Stomach (tissue), 19 donors: ENCODE measurements at places on chromosomes 6 and 20. TPM values are rescaled to one million over a fixed set of nuclear protein-coding genes. Genes with fewer than 3 reads are reported as not detected.

- DNase-seq = peak; percentile 89
These were observed 664 bp upstream of the BAG6 start for GRCh38 chr6:31652925-31653724.

GRCh38 chr6:22888163-22888752 is 318.9 kb downstream of the HDGFL1 start:
- no peak for DNase-seq

DNA sequence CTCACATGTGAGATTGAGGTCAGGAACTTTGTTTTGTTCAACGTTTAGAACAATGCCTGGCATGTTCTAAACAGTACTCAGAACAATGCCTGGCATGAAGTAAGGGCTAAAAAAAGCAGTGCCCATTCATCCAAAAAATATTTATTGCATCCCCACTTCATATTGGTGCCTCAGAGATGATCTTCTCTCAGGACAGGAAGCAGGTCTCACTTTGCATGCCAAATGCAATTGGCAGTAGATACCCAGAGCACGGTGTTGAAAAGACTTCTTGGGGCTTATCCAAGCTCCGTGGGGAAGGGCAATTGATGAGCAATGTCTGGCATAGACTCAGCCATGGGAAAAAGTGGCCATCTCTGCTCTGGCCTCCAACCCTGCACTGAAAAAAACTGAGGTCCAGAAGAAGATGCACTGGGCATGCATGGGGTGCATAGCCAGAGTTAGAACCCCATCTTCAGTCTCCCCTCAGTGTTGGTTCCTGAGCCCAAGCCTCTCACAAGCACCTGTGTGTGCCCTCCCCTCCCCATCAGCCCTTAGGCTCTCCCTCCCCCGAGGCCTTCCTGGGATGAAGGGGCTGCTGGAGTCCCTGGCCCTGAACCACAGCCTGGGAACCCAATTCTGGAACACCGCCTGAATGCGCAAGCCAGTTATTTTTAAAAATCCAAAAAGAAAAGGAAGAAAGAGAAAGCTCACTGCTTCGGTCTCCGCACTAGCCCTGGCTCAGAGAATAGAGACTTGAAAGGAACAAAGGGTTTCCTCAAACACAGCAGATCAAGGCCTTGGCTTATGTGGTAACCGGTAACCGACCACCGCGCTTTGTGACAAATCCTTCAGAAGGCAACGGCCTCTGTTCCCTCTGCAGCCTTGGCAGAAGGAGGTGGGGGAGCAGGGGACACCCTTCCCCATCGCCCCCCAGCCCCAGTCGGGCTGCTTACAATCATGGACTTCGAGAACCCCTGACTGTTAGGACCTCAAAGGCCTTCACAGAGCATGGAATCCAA is 78.5 kb upstream of the SIRPA start:
- DNase-seq = no peak

DNA sequence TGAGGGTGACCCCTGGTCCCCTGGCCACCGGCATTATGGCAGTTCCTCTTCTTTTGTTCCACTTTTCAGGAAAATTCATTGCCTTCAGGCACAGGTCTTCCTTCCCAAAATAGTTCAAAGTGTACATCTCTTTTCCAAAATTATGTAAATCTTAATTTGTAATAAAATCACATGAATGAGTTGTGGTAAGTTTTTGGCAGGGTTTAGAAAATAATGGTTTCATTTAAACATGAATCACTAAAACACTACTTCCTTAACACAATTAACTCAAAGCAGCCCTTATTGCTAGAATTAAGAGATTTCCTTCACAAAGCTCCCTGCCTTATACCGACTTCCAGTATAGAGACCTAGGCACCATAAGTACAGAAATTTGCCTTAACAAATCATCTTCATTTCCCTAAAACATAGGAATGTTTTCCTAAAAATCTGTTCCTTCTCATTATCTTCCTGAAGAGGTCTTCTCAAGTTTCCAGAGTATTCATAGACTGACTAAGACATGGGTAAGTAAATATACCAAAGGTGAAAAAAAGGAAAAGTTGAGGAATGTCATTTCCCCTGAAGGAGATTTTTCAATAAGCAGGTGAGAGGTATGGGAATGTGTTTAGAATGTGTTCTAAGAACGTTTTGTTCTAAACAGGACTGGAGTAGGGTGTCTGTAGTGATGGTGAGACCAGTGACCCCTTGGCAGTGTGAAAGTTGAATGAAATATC is 148.2 kb upstream of the CITED2 start:
- DNase-seq = no peak

DNA sequence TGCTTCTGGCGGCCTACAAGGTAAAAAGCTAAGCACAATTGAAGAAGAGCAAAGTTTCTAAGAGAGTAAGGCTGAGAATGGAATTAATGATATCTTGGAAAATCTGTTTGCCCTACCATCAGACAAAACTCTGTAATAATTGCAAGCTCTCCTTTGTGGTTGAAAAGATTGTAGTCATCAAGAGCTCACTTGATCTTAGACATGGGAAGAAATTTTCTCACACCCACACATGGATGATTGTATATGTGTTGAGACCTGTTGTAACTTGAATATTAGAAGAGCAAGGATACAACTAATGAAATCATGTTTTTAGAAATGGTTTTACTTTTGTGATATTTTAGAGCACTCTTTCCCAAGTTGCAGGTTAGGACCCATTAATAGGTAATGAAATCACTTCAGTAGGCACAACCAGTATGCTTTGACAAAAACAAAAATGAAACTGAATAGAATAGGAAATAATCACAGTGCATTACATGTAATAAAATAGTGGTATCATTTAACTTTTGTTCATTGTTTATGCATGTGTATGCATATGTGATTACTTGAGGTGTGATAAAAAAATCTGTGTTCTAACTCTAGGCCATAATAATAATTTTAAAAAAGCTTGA is 14.0 kb downstream of the DCBLD1 start:
- no peak for DNase-seq

DNA sequence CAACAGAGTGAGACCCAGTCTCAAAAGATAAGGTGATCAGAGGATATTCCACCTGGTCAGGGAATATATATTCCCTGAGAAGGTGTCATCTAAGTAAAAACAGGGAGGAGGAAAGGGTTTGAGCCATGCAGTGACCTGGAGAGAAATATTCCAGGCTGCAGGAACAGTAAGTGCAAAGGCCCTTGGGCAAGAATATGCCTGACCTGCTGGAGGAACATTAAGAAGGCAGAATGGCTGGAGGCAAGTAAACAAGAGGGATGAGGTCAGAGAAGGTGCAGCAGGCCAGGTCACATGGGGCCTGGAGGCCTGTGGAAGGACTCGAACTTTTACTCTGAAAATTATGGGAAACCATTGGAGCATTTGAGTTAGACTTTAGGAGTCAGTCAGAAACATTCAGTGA is 6.7 kb downstream of the DEF6 start:
- DNase-seq = no peak

GRCh38 chr6:29295181-29295585 is 6.3 kb upstream of the OR14J1 start:
- no peak for DNase-seq

Gene GRM4
- total RNA-seq = not detected

Gene FOXS1
- total RNA-seq = 1.1 TPM

Gene OR2H1
- not detected for total RNA-seq
